WTC11 (cell line): ENCODE measurements at places on chromosomes 6 and 20.

DNA sequence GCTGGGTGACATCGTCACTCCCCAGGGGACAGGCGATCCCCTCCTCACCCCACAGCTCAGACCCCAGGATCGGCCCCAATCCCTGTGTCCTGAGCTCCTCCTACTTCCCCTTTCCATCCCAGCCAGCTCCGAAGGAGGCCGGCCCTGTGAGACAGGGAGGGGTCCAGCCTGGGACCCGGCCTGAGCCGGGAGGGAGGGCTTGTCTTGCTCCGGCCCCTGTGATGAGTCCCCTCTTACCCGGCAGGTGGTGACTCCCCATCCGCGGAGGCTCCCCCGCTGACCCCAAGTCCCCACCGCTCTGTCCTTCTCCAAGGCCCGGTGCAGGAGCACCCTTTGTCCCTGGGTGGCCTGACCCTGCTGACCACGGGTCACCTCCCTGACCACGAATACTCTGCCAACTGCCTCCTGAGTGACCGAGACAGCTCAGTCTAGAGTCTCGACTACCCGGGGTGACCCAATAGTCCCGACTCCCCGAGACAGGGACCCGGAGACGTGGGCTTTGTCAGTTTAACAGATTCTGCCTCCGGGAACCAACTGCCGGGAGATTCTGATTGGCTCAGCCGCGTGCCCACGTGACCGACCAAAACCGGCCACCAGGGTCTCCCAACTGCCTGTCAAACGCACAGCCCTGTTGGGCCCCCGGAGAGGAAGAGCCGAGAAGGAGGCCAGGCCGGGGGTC, 187.4 kb upstream of the PROKR2 start:
- DNase-seq: peak; percentile 30

DNA sequence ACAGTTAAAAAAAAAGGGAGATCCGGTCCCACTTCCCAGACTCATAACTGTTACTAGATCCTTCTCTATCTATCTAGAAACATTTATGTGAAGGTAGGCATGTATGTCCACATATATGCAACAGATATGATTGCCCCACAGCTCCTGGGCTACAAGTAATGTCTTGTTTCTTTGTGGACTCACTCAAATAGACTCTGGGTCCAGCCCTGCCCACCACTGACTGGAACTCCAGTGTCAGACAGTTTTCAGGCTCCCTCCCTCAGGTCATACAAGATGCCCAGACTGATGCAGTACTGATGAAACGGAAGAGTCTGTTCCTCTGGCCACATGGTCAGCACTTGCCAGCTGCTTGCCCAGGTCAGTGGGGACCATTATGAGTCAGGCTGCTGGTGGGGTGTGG, 30.8 kb upstream of the IER3 start:
- no peak for DNase-seq

DNA sequence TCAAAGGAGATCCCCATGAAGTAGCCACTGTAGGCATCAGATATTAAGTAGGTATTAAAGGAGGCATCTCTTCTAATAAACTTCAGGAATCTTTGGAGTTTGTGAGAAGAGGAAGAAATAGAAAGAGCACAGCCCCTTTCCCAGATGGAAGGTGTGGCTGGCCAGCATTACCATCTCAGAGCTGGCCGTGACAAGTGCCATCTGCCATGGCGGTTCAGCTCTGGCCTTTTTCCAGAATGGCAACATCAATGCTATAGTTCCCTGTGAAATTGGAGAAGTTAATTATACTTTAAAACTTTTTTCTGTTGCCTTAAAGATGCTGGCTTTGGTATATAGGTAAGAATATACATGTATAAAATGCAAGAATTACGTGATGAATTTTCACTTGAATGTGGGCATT, 51.9 kb upstream of the MCUR1 start:
- DNase-seq: no peak

GRCh38 chr6:142860498-142860897, 84.5 kb downstream of the HIVEP2 start:
- no peak for DNase-seq

GRCh38 chr6:139965393-139965792, 590.9 kb upstream of the CITED2 start:
- DNase-seq: no peak

GRCh38 chr20:49594931-49595315, 27.0 kb upstream of the PTGIS start:
- no peak for DNase-seq

DNA sequence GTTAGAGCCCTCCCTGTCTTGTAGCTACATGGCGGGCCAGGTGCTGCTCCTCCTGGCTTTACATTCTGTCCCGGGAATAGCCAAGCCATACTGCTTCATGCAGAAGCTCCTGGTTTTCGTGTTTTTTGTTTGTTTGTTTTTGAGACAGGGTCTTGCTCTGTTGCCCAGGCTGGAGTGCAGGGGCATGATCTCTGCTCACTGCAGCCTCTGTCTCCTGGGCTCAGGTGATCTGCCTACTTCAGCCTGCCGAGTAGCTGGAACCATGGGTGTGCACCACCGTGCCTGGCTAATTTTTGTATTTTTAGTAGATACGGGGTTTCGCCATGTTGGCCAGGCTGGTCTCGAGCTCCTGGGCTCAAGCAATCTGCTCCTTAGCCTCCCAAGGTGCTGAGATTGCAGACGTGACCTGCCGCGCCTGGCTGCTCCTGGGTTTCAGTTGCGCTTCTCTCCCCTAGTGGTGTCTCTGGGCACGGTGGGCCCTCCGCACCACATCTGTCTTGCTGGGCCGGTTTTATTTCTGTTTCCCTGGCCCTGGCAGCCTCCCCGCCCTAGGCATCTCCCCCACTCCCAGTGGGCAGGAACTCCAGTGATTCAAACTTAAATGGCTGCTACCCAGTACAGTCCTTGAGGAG, 12.9 kb downstream of the CDYL start:
- DNase-seq: peak; percentile 52

GRCh38 chr20:25992146-25992545, 295.5 kb upstream of the ZNF337 start:
- no peak for DNase-seq

- no peak for DNase-seq
Observed at GRCh38 chr20:49951151-49951550, 15.0 kb downstream of the RNF114 start.

- DNase-seq: no peak
Observed at GRCh38 chr20:37042986-37043972, 52.5 kb downstream of the RBL1 start.

DNA sequence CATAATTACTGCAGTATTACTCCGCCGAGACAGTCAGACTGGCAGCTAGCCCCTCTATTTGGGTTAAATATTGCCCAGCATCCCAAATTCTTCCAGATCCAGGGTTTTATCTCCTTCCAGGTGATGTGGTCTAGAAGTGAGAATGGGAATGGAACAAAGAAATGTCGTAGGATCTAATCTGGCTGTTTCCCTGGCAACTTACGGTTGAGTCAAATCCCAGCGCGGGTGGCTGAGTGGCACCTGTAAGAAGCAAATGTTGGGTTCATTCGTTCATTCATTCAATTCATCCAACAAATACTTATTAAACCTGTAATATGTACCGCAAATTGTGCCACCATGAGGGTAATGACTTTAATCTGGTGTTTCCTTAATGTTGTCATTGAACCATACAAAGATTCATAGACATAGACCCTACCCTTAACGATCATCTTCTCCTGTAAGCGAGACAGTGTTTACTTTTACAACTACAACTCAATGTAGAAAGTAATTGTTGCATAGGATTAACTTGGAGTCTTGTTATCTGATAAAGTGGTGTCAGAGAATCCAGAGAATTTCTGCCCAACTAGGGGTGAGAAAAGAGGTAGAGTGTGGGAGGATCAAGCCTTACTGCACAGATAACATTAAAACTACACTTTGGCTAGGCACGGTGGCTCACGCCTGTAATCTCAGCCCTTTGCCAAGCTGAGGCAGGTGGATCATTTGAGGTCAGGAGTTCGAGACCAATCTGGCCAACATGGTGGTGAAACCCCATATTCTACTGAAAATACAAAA, 91.3 kb upstream of the ADGRF1 start:
- no peak for DNase-seq

- no peak for DNase-seq
Observed at GRCh38 chr6:10174056-10174455, 240.8 kb downstream of the TFAP2A start.

- DNase-seq: no peak
Observed at GRCh38 chr20:35060168-35060567, 32.4 kb downstream of the TRPC4AP start.

DNA sequence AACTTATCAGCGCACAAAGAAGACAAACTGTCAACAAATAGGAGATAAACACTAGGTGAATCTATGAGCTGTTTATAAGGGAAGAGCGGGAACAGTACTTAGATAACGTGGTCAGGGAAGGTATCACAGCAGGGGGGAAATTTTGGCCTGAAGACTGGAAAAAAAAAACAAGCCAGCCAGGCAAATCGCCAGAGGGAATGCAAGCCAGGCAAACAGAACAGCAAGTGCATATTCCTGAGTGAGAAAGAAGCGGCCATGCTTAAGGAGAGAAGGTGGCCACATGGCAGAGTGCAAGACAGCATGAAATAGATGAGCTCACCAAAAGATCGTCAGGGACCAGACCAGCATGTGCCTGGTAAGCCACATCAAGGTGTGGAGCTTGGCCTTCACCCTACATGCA, 466.5 kb upstream of the ARID1B start:
- DNase-seq: no peak

DNA sequence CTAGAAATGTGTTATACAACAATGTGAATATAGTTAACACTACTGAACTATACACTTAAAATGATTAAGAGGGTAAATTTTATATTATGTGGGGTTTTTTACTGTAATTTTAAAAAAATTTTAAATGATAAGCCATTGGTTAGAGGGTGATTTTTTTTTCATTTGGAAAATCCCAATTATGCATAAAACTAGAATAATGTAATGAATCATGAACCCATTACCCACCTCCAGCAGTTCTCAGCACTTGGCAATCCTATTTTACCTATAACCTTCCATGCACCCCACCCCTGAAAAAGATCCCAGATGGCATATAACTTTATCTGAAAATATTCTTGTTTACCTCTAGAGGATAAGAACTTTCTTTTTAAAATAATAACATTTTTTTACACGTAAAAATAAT, 13.7 kb downstream of the KIF3B start:
- DNase-seq: no peak

DNA sequence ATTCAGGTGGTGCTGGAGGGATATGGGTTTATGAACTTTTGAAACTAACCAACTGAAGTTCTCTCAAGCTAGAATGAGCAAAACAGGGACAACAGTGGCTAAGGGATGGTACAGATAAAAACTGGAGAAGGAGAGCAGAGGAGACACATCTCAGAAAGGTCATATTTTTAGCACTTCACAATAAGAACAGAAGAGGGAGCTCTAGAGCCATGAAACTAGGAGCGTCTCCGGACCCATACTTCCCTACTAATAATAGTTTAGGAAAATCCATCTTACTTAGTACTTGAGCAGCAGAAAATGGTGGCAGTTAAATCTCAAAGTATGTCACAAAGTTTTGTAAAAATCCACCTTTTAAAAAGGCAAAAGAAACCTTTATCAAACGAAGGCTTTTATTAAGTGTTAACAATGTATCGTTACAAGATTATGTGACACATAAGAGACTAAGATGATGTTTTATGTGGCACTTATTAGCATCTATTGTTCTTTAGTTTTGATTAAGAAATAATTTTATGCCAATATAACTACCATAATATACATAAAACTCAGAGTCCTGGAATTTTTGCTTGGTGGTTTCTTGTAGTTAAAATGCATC, 278.6 kb downstream of the TBC1D32 start:
- DNase-seq: no peak
